ENCODE measurements at places on chromosomes 12 and 14. TPM values are rescaled to one million over a fixed set of nuclear protein-coding genes. Genes with fewer than 3 reads are reported as not detected.

Gene SIX6
- not detected for total RNA-seq

GRCh38 chr12:112950701-112951100, 12.4 kb downstream of the OAS3 start:
- DNase-seq = no peak

GRCh38 chr12:132560364-132560613, 50.1 kb downstream of the LRCOL1 start:
- no peak for DNase-seq

- DNase-seq = no peak
Observed at GRCh38 chr14:24885410-24885913, 164.5 kb downstream of the STXBP6 start.

Gene ADAM20
- 1.4 TPM for total RNA-seq

GRCh38 chr12:92055877-92056276, 89.8 kb downstream of the BTG1 start:
- DNase-seq = peak; percentile 56

Gene CCDC197
- not detected for total RNA-seq

Gene TAS2R31
- 4.2 TPM for total RNA-seq

DNA sequence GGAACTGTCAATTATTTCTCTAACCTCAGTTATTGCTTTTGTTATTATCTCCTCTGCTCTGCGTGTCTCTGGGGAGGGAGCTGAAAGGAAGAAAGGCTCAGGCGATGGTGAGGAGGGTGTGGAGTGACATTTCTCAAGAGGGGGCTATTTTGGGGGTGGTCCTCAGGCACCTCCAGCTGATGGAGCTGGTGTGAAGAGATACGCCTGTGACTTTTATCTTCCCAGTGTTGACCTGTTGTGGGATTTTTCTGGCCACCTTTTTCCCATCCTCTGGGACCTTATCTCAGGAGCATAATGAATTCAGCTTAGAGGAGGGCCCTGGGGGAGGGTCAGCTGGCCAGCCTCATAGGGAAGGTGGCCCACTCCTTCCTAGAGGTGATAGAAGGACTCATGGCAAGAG, 26.4 kb downstream of the KCNA5 start:
- no peak for DNase-seq

DNA sequence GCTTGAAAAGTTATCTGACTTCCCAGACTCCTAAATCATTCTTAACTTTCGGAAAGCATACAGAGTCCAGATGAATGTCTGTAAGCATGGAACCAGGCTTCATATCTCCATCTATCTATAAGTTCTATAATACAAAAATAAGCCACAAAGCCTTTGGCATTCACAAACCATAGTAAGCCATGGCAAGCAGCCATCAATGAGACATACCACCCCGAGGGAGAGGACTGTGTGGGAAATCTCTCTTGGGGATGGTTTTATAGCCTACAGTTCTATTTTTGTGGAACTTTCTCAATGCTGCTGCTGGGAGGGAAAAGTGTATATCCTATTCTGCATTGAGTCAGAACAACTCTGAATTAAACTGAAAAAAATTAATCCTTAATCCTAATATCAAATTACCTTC, 20.4 kb downstream of the EGLN3 start:
- DNase-seq = no peak

GRCh38 chr12:20101046-20101445, 267.3 kb upstream of the PDE3A start:
- DNase-seq = no peak

DNA sequence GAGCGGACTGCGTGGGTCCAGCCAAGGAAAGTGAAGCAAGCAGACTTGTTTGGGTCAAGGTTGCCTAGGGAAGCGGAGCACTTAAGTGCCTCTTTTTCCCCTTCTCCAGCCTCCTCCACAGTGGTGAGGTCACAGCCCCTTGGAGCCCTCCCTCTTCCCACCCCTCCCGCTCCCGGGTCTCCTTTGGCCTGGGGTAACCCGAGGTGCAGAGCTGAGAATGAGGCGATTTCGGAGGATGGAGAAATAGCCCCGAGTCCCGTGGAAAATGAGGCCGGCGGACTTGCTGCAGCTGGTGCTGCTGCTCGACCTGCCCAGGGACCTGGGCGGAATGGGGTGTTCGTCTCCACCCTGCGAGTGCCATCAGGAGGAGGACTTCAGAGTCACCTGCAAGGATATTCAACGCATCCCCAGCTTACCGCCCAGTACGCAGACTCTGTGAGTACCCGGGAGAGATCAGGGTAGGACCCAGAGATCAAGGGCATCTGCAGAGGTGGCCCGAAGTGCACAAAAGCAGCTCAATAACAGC, at the start of gene TSHR:
Gene TSHR (plus strand): TSS at position 206 of the 526 bp plus-strand sequence. CDS start 60 bp downstream, at position 266.
- DNase-seq = no peak

GRCh38 chr14:106487600-106487999, 961.2 kb downstream of the TMEM121 start:
- DNase-seq = no peak

Gene TSPAN8
- 0.70 TPM for total RNA-seq

GRCh38 chr12:96720363-96720705, 186.7 kb upstream of the NEDD1 start:
- DNase-seq = peak; percentile 20

- DNase-seq = no peak
Observed at GRCh38 chr14:85728476-85729065, 198.6 kb downstream of the FLRT2 start.

Gene SLC38A2
- 265 TPM for total RNA-seq

DNA sequence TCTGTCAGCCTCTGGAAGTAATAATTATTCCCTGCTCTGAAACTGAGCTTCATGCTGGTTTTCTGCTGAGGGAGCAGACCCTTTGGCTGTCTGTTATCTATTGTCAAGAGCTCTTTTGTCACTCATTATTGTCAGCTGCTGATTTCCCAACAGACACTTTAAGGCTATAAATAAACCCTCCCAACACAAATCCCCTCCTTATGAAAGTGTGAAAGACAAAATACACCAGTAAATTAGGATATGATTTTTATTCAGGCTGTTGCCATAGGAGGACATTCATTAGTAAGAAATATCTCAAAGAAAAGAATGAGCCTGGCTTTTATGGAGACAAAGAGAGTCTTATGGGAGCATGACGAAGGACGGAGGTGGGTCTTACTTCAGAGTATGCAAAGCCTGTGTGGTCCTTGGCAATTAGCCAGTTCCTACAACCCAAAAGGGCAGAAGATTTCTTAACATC, 180.8 kb downstream of the CRADD start:
- no peak for DNase-seq

All from T-cell (primary cell).